ENCODE measurements at places on chromosomes 3 and 15.

GRCh38 chr15:98381446-98381845 lies 266.9 kb upstream of the IGF1R start:
- DNase-seq = no peak

- DNase-seq = no peak
Measured at GRCh38 chr3:183797996-183798395, 27.4 kb downstream of the MAP6D1 start.

GRCh38 chr3:58154626-58155449 lies 55.9 kb downstream of the DNASE1L3 start:
- no peak for DNase-seq

DNA sequence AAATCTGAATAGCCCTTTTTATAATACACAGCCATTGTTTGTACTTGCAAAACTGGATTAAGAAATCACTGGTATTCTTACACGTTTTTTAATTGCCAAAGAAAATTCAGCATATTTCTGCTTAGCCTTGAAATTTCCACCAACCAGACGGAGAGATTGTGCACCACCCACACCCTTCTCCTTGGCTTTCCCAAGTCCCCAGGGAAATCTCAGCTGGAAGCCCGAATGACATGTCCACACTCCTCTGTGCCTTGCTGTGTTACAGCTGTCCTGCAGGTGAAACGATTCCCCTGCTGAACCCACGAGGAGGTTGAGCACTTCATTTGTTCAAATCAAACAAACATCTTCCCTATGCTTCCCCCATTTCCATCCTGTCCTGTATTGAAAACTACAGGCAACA lies 49.6 kb upstream of the PPARG start:
- DNase-seq = no peak

- no peak for DNase-seq
Measured at GRCh38 chr3:30493911-30494311, 112.5 kb upstream of the TGFBR2 start.

DNA sequence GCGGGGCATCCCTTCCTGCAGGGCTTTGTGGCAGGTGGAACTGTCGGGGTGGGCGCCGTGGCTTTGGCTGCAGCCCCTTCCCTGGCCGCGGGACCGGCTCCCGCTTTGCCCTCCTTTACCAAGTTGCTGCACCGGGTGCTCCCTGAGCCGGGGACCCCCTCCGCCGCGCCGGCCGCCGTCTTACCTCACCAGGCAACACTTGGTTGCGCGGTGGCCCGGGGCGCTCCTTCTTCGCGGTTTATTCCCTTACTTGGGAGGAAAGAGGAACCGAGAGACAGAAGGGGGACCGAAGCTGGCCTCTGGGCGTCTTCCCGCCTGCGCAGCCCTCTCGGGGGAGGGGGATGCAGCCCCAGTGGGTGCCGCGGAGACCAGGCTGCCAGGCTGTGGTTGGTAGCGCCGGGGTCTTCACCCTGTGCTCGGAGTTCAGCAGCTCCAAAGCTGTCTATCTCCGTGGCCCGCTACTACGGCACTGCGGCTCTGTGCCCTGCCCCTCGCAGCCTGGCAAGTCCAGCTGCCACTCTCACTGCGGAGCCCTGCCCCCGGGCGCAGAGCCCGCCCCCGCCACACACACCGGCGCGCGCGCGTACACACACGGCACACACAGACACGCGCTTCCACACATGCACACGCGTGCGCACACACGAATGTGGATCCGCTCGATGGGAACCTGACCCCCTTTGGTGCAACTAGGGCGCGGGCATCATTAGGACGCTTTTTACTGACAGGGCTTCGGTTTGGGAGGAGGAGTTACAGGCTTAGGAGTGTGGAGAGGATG lies at the start of gene DGKG:
TSS of gene DGKG (minus strand) at position 473 of the 775 bp plus-strand sequence. CDS start 41,775 bp downstream, outside the sequence.
- no peak for DNase-seq

GRCh38 chr15:82831894-82832600 lies 22.6 kb downstream of the WHAMM start:
- no peak for DNase-seq

DNA sequence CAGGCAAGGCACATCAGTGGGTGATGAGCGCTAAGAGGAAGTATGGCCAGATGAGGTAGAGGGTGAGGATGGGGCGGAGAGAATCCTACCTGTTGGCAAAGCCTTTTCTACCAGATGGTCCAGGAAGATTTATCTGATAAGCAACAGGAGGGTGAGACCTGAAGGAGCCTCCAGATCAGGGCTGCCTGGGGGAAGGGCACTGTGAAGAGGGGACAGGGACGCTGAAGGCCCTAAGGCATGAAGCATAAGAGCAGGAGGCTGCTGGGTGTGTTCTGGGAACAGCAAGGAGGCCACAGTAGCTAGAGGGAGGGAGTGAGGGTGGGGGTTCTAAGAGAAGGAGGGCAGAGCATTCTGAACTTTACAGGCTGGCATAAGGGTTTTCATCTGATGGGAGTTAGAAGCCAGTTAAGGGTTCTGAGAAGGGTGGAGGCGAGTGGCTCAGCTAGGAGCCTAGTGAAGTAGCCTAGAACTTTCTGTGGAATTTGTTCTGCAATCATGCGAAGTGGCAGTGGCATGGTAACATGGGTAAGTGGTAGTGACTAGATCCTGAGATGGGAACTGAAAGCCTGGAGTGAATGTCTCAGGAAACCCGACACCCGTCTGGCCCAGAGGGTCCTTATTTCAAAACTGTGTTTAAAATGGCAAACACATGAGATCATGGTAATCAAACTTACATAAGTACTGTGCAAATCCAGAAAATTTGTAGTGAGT lies 29.9 kb downstream of the CGNL1 start:
- DNase-seq = no peak

GRCh38 chr15:89654301-89654761 lies 936 bp downstream of the KIF7 start:
- no peak for DNase-seq

DNA sequence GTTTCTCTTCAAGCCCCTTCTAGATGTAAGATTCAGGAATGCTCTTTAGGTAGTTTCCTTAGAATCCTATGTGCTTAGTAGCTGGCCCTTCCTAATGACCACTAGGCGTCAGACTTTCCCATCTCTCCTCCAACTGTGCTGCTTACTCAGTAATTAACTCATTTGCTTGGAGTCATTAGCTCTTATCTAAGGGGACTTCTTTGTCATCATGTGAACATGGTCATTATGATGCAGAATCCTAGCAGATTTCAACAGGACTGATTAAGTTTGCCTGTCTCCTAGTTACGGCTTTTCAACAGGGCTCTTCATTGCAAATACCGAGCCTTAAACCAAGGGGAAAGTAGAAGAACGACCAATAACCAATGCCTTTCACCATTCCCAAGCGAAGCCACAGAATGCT lies 46.4 kb downstream of the GJD2 start:
- DNase-seq = no peak

DNA sequence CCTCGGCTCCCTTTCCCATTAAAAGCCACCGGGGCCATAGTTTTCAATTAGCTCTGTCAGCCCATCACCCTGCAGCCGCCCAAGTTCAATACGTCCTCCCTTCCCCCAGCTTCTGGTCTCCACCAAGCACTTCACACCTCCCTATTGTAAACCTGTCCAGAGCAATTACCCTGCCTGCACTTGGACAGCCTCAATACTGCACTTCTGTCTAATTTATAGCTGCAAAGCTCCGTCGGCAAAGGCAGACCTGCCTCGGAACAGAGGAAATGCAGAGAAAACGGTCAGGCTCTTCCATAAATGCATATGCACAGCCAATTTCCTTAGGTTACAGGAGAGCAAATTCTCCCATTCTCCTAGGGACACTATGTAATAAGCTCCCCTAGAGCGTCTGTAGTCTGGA lies 21.9 kb downstream of the LRIG1 start:
- DNase-seq = no peak

GRCh38 chr3:79032686-79033318 lies 735.0 kb downstream of the ROBO1 start:
- DNase-seq = no peak

GRCh38 chr3:30970183-30970582 lies 75.7 kb upstream of the GADL1 start:
- DNase-seq = no peak
